ENCODE measurements at places on chromosomes 4 and X. TPM values are rescaled to one million over a fixed set of nuclear protein-coding genes. Genes with fewer than 3 reads are reported as not detected.
A peak's percentile ranks its signal among the peaks of the same experiment; 100 is the strongest.

- DNase-seq, result no peak
Measured at GRCh38 chr4:102031406-102031805, 240.9 kb downstream of the BANK1 start.

- DNase-seq, result peak; percentile 43
Measured at GRCh38 chrX:68685685-68686084, 38.2 kb downstream of the STARD8 start.

GRCh38 chrX:13283512-13283911 lies 36.3 kb downstream of the ATXN3L start:
- no peak for DNase-seq

The SMIM10L2A gene
- total RNA-seq, result 2.3 TPM

DNA sequence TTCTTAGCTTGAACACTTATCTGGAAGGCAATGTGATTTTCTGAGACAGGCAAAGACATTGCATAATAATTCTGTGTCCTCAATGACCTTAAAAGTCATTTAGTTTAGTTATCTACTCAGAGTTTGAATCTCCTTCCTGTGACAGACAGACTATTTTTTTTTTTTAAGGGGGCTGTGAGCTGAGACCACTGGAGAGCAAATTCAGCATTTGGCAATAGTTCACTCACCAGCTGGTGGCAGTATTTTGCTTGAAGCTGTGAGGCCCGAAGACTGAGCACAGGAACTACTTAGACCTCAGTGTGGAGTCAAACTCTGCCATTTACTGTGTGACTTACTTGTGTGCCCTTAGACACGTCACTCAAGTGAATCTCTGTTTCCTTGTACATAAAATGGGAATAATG lies 22.9 kb upstream of the CPE start:
- DNase-seq, result peak; percentile 31

GRCh38 chr4:128665514-128665913 lies 144.0 kb upstream of the JADE1 start:
- DNase-seq, result no peak
